ENCODE measurements at places on chromosomes 7 and 10. TPM values are rescaled to one million over a fixed set of nuclear protein-coding genes. Genes with fewer than 3 reads are reported as not detected.

- H3K27me3 ChIP-seq: no peaks in the 10 kb centered on the region
- no peak overlapping the region for H3K4me3 ChIP-seq
- no peak for DNase-seq
- no peak overlapping the region for H3K27ac ChIP-seq
- H3K36me3 ChIP-seq: no peaks in the 10 kb centered on the region
Observed at GRCh38 chr10:83765731-83766130, 373.6 kb upstream of the GHITM start.

- peak overlapping the region; percentile 58 for H3K27ac ChIP-seq
- H3K27me3 ChIP-seq: no peaks in the 10 kb centered on the region
- DNase-seq: no peak
- H3K4me1 ChIP-seq: peaks cover 66% of the 10 kb centered on the region
Observed at GRCh38 chr7:28068811-28069216, 111.8 kb downstream of the JAZF1 start.

DNA sequence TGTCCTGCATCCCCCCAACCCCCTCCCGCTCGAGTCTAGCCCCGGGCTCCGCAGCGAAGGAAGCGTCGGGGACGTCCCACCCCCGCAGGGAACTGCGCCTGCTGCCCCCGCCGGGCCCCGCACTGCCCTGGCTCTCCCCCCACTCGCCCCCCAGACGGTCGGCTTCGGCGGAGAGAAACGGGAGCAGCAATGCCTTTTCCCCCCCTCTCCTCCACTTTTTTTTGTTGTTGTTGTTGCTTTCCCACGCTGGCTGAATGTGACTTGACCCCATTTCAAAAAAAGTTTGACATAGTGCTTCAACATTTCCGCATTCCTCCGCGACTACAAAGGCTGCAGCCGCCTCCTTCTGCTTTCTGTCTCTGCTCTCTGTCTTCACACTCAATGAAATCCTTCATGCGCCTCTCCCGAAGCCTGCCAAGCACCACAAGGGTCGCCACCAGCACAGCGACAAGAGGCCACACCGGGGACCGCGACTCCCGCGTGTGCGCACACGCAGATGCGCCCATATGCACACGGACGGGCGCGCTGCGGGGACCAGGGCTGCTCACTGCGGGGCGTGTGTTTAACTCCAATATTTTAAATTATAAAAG lies 1.0 kb downstream of the CDK6 start:
- H3K27ac ChIP-seq: peak overlapping the region; percentile 84
- H3K27me3 ChIP-seq: no peaks in the 10 kb centered on the region
- no peak for DNase-seq
- H3K4me3 ChIP-seq: peak overlapping the region; percentile 57

DNA sequence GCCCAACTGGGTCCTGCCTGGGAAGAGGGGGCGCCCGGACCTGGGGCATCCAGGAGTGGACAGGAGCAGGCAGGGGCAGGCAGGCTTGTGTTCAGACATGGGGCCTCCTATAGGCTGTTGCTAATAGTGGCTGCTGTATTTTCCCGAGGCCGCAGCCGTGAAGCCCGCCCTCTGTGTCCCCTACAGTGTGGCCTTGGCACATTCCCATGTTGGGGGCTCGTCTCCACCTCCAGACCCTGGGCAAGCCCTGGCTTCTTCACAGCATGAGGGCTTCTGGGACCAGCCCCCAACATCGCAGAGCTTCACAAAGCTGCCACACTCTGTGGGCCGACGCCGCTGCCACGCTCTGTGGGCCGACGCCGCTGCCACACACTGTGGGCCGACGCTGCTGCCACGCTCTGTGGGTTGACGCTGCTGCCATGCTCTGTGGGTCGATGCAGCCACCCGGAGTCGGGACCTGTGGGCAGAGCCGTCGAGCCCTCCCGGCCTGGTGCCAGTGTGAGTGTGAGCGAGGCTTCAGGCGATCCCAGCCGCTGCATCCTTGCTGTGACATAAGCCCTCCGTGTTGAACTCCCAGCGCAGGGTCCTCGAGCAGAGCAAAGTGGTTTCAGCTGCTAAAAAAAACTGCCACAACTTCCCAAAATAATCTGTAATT lies 109.0 kb downstream of the INPP5A start:
- no peak overlapping the region for H3K4me3 ChIP-seq
- H3K27me3 ChIP-seq: no peaks in the 10 kb centered on the region
- peaks cover 7% of the 10 kb centered on the region for H3K36me3 ChIP-seq
- DNase-seq: no peak
- peaks cover 12% of the 10 kb centered on the region for H3K4me1 ChIP-seq

DNA sequence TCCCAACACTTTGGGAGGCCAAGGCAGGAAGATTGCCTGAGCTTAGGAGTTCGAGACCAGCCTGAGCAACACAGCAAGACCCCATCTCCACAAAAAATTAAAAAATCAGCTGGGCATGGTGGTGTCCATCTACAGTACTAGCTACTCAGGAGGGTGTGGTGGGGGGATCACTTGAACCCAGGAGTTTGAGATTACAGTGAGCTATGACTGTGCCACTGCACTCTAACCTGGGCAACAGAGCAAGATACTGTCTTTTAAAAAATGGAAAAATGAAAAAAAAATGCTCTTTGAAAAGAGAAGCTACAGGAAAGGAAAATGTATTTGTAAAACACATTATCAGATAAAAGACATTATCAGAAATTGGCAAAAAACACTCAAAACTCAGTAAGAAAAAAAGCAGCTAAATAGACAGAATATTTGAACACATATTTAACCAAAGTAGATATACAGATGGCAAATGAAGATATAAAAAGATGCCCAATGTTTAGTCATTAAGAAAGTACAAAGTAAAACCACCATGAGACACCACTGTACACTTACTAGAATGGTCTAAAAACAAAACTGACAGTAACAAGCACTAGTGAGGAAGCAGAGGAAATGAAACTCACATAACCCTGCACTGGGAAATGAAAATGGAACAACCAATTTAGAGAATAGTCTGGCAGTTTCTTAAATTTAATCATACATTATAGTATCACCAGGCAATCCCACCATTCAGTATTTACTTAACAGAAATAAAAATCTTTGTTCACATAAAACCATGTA lies 40.5 kb downstream of the NRBF2 start:
- no peaks in the 10 kb centered on the region for H3K4me1 ChIP-seq
- no peak overlapping the region for H3K27ac ChIP-seq
- no peaks in the 10 kb centered on the region for H3K27me3 ChIP-seq
- H3K36me3 ChIP-seq: no peaks in the 10 kb centered on the region

DNA sequence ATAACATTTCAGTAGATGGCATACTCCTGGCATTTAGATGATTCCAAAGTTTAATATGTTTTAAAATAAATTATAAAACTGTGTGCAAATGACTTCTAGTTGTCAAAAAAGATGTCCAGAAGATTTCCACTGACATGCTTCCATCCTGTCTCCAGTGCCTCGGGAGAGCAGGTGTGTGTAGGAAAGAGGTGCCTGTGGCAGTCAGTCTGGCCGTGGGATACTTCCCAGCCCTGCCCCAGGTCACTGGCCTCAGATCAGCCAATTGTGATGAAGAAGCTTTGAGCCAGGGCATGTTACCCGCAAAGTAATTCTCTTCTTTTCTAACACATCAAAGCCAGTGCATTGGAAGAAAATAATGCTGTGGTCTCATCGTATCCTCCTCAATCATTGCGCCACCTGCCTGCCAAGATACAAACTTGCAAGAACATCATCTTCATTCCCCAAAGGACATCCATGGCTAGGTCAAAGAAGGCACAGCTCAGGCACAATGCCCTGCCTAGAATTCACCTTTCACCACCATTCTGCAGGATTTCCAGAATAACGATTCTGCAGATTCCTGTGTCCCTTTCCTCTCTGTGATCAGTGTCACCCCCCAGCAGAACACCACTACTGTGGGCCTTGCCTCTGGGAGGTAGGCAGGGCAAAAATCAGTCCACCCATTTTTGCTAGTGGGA lies 6.3 kb upstream of the KCNMA1 start:
- no peak overlapping the region for H3K4me3 ChIP-seq
- no peaks in the 10 kb centered on the region for H3K4me1 ChIP-seq
- H3K36me3 ChIP-seq: no peaks in the 10 kb centered on the region
- DNase-seq: no peak
- H3K27ac ChIP-seq: no peak overlapping the region

- H3K36me3 ChIP-seq: peaks cover 30% of the 10 kb centered on the region
- no peaks in the 10 kb centered on the region for H3K27me3 ChIP-seq
- peak within 1 kb of the TSS; percentile 93 for H3K27ac ChIP-seq
- peak within 1 kb of the TSS; percentile 93 for H3K4me3 ChIP-seq
- peak; percentile 98 for DNase-seq
Observed at GRCh38 chr10:125719173-125720001, at the start of gene EDRF1. Gene EDRF1, plus strand, starts transcription at chr10:125719709. Its CDS starts 99 bp downstream, at chr10:125719808.

DNA sequence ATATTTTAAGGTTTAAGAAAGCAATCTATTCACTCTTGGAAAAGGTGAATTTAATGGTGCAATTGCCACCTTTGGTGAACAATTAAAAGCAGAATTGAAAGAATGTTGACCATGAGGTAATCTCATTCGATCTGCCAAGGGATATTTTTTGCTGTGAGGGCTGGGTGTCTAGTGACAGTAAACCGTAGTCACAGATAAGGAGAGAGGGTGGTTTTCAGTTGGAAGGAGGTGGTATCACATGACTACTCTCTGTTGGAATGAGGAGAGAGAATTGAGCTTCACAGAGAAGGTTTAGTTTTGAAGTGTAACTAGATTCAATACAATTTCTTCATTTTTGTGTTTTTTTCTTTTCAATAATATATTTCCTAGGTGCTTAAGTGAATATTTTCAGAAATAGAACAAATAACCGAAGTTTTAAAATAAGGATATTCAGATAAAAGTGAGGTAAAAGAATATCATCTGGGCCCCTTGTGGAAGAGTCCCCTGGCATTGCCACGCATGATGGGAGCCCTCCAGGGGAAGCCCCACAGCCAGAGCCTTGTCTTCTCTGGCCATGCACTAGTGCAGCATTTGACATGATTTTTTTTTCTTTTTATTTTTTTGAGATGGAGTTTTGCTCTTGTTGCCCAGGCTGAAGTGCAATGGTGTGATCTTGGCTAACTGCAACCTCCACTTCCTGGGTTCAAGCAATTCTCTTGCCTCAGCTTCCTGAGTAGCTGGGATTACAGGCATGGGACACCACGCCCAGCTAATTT lies 73.4 kb downstream of the GPR141 start:
- no peaks in the 10 kb centered on the region for H3K27me3 ChIP-seq
- H3K4me3 ChIP-seq: no peak overlapping the region
- no peak overlapping the region for H3K27ac ChIP-seq
- DNase-seq: no peak

DNA sequence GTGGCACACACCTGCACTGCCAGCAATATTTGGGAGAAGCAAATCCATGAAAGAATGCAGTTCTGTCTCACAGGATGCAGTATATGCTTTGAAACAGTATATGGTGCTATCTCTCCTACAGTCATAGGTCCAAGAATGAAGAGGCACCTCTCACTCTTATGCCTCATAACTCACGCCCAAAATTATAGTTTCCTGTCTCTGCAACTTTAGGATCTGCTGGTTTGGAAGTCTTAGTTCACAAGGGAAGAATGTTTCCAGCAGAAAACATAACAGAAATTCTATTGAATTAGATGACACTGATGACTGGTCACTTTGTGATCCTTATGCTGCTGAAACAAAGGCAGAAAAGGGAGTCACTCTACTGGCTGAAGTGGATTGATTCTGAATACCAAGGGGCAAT lies 5.7 kb downstream of the C10orf67 start:
- no peaks in the 10 kb centered on the region for H3K36me3 ChIP-seq
- H3K4me1 ChIP-seq: no peaks in the 10 kb centered on the region
- H3K27ac ChIP-seq: no peak overlapping the region
- no peak overlapping the region for H3K4me3 ChIP-seq
- no peaks in the 10 kb centered on the region for H3K27me3 ChIP-seq

DNA sequence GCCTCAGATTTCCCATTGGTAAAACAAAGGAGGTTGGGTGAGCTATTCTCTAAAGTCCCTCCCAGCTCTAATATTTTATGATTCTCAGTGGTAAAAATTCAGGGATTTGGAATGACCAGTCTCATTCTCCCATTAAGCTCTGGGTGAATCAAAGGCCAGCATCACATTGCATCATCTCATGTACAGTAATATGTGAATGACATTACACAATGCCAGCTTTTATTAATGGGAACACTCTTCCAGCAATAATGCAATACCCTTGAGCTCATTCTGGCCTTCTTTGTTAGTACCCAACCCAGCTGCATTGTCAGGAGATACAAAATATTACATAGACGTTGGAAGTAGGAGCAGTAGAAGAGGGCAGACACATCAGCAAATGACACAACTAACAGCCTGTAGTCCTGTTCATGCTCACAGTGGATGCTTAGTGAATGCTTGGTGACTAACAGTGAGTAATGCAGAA lies 100.0 kb upstream of the EGR2 start:
- no peaks in the 10 kb centered on the region for H3K27me3 ChIP-seq
- no peaks in the 10 kb centered on the region for H3K36me3 ChIP-seq
- H3K4me1 ChIP-seq: no peaks in the 10 kb centered on the region

- no peaks in the 10 kb centered on the region for H3K27me3 ChIP-seq
- no peak overlapping the region for H3K27ac ChIP-seq
- H3K36me3 ChIP-seq: no peaks in the 10 kb centered on the region
- no peak for DNase-seq
- no peak overlapping the region for H3K4me3 ChIP-seq
Observed at GRCh38 chr7:154427533-154427932, 375.3 kb downstream of the DPP6 start.

DNA sequence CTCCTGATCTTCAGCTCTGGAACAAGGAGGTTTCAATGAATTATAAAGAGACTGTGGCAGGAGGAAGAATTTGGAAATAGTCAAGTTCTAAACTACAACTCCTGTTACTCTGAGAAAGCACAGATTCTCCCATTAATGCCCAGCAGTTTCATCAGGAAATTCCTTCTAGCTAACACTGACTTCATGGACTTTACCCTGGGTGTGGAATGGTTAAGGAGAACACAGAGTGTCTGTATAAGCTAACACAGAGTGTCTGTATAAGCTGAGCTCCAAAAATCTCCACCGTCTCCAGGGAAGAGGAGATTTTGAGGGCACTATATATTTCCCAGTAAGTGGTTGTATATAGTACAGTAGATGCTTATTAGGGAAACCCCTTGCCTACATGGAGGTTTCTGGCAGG lies 675.5 kb downstream of the XPNPEP1 start:
- no peaks in the 10 kb centered on the region for H3K4me1 ChIP-seq
- no peaks in the 10 kb centered on the region for H3K27me3 ChIP-seq
- H3K4me3 ChIP-seq: no peak overlapping the region
- H3K36me3 ChIP-seq: no peaks in the 10 kb centered on the region
- no peak for DNase-seq

DNA sequence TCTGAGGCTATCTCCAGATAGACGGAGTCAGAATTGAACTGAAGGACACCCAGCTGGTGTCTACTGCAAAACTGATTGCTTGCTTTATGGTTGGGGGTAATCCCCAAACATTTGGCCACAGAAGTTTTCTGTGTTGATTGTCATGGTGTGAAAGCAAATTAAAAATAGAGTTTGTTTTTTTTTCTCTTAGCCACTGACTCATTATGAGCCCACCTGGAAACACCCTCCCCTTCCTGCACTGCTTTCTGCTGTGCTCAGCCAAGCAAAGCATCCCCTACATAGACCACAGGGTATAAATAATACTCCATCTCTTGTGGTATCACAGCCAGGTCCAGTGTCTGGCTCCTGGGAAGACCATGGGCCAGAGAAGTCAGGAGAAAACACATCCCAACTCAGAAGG lies 6.5 kb upstream of the VWC2 start:
- H3K36me3 ChIP-seq: no peaks in the 10 kb centered on the region
- H3K27ac ChIP-seq: no peak overlapping the region
- H3K4me1 ChIP-seq: no peaks in the 10 kb centered on the region
- H3K4me3 ChIP-seq: no peak overlapping the region
- H3K27me3 ChIP-seq: no peaks in the 10 kb centered on the region

The RBP4 gene
- total RNA-seq: 36.8 TPM

The FAM131B gene
- total RNA-seq: 1.5 TPM

The PRKAR2B gene
- 16.5 TPM for total RNA-seq

The ICA1 gene
- 25.5 TPM for total RNA-seq

Data from vagina (tissue), 2 donors.